Calu3 (cell line): ENCODE measurements at places on chromosomes 13 and 19.

GRCh38 chr19:56124578-56124977, 3.5 kb upstream of the ZNF787 start:
- no peak for DNase-seq

- no peak for DNase-seq
Observed at GRCh38 chr13:106887686-106888085, 319.7 kb upstream of the ARGLU1 start.

- DNase-seq: no peak
Observed at GRCh38 chr19:46921071-46921470, 60.3 kb downstream of the ARHGAP35 start.

- no peak for DNase-seq
Observed at GRCh38 chr19:32173836-32174235, 171.6 kb upstream of the ZNF507 start.

DNA sequence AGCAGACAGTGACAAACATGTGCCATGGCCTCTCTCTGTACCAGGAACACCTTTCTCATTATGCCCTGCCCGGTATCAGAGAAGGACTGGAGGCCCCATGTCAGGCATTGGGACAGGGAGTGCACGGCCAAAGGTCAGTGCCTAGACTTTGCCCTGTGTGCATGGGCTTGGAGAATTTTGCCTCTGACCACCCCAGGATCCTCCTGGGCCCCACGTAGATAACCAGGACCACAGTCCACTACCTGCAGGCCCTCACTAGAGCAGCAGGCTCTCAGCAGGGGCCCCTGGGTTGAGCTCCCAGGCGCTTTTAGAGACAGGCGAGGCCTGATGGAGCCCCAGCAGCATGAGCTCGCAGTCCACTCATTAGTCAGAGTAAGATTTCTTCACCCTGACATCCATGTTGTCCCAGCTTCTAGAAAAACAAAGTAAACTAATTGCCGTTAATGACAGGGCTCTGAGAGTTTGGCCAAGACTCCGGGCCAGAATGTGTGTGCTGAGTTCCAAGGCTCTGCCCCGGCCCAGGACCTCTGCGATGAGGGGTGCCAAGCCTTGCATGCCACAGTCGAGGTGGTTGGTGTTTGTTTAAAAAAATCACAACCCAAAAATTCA, 42.7 kb downstream of the CAPN12 start:
- DNase-seq: no peak

GRCh38 chr13:97015661-97016350, 21.5 kb upstream of the OXGR1 start:
- DNase-seq: no peak

GRCh38 chr19:43718627-43719377, 2.9 kb downstream of the IRGC start:
- DNase-seq: no peak

DNA sequence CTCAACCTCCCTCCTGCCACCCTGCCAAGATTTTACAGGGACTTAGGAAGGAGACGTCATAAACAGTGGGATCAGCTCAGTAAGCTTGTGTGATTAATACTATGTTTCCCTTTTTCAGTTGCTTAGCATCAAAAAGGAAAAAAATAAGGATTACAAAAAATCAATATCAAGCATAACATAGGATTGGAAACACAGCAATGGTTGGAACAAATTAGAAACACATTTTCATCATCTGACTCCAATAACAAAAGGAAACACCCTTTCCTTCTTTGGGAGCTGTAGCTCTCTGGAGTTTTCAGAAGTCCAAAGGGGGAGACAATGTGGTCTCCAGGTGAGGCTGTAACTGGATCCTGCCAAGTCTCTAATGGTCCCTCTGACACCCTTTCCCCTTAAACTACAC, 233.4 kb downstream of the B3GLCT start:
- no peak for DNase-seq

- DNase-seq: no peak
Observed at GRCh38 chr13:47934371-47934770, 66.7 kb downstream of the SUCLA2 start.

- no peak for DNase-seq
Observed at GRCh38 chr19:52961981-52962380, 700 bp downstream of the ZNF816 start.

DNA sequence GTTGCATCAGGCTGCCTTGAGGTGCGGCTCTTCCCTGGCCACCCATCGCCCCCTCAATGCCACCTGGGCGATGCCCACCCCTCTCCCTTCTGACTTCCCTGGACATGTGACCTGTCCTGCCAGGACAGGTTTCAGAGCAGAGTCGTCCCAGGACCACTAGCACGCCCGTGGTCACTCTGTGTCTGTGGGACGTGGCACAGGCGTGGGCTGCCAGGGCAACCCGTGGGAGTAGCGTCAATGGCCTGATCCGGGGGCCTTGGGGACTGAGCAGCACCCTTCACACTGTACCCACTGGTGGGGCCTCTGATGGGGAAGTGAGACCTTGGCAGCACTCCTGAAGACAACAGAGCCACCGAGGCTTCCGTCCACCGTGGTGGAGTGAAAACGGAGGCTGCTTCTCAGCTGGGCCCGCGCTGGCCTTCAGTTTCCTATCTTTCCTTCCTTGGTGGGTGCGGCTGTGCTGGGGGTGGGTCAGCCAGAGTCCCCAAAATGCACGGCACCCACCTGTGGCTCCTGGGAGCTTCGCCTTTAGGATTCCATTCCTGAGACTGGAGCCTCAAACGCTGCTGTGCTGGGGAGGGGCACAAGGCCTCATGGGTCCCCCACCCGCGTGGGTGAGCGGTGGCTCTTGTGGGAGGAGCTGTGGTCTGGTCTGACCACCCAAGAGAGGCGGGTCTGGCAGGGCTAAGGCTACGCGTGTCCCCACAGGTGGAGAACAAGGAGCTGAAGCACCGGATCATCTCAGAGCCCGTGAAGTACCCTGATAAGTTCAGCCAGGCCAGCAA, 26.7 kb upstream of the TMEM255B start:
- no peak for DNase-seq

- no peak for DNase-seq
Observed at GRCh38 chr13:30607908-30608307, 9.8 kb upstream of the USPL1 start.

DNA sequence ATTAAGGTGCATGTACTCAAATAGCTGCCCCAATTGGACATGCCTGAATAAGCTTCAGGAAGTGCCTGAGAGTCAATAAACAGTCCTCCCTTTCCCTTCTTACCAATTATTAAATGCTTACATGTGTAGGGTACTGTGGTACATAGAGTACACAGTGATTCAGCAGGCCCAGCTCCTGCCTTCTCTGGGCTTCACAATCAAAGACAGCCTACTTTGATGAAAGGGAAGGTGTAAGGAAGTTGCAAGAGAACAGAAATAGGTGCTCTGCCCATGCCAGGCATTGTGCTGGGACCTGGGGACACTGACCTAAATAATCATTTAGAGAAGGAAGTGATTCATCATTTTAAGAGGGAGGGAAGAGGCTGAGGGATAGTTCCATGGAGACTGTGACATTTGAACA, 17.2 kb downstream of the FRY start:
- DNase-seq: no peak

DNA sequence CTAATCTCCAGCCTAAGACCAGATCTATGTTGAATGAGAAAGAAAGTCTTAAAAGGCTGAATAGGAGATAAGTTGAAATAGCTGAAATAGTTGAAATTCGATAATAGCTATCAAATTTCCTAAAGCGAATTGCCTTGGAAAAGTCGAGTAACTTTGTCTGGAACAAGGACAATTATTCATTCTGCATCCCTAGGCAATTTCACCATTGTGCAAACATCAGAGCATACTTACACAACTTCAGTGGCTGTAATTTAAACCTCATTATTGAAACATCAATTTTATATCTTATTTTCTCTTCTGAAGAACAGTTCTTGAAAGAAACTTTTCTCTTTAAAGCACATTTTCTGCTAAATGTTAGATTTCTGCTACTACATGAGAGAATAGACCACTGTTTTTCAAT, 13.6 kb downstream of the TNFSF13B start:
- DNase-seq: no peak

DNA sequence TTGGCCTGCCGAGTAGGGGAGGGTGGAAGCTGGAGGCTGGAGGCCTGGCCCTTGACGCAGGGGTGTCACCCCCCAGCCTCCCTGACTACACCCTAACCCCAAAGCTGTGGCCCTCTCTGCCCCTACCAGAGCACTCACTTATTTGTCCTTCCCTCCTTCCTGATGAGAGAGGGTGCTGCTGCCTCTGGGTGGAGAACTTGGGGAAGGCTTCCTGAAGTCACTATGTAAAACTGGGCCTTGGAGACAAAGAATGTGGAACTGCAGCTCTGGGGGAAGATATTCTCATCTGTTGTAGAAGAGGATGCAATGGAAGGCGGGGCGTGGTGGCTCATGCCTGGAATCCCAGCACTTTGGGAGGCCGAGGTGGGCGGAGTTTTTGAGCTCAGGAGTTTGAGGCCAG, 485.2 kb downstream of the ZNF536 start:
- no peak for DNase-seq

GRCh38 chr19:9406798-9407352, 28.5 kb downstream of the ZNF266 start:
- DNase-seq: no peak

DNA sequence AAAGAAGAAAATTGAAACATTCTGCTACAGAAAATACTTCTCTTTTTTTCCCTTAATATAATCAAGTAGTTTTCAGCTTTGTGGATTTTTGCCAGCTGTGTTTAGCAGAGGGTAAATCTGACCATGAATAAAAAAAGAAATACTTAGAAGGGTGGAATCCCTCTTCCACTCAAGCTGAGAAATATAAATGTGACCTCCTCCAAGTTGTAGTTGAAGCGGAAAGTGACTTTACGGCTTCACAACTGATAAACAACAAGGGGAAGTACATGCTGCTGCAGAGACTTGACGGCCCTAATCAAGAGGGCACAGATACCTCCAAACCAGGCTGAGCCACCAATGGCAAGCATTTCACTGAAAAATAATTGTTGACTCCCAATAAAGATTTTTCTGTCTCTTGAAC, 785.0 kb downstream of the SLITRK5 start:
- DNase-seq: no peak

GRCh38 chr19:7883796-7884570, 4.3 kb upstream of the LRRC8E start:
- no peak for DNase-seq

GRCh38 chr19:45847663-45848062, 15.3 kb downstream of the SYMPK start:
- DNase-seq: no peak

DNA sequence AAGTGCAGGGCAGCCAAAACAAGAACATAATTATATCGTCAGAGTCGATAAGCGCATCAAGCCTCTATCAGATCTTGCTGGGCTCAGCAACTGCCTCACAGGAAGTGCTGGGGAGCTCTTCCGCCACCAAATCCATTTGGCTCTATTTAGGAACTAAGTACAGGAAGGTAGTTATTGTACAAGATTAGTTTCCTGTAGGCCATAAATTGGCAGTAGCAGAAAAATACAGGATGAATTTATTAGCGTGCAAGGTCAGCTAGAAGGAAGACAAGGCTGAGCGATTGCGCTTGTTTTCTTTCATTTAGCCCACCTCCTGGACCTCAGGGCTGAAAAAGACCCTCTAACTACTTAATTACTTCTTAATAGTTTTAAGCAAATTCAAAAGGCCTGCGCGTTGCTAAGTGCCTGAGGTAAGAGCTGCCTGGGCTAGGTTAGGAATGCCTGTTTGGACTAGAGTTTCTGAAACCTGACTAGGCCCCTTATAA, 118.5 kb downstream of the IRS2 start:
- DNase-seq: no peak

DNA sequence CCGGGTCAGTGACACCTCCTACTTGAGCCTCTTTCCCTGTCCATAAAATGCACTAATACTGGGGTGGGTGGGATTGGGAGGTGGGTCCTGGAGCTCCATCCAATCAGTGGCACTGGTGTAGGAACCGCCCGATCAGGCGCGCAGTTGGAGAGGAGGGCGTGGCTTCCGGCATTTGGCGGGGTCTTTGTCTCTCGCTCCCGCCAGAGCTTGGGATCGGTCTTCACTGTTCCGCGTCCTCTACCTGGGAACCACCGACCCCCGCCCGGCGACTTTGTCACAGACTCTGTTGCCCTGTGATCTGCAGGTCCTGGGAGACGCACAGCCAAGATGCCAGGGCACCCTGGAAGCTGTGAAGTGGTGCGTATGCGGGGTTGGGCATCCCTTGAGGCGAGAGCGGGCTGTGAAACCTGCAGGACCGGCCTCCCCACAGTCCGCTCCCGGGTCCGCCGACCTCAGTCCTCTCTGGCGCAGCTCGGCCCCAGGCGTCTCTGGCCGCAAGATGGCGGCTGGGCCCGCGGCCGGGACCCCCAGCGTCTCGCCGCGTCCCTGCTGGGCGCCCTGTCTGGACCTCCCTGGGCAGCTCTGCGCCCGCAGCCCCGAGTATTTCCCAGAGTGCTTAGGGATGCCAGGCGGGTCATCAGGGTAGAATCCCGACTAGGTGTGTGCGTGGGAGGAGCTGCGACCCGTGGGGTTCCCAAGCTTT, 41.6 kb upstream of the ZNF730 start:
- no peak for DNase-seq

DNA sequence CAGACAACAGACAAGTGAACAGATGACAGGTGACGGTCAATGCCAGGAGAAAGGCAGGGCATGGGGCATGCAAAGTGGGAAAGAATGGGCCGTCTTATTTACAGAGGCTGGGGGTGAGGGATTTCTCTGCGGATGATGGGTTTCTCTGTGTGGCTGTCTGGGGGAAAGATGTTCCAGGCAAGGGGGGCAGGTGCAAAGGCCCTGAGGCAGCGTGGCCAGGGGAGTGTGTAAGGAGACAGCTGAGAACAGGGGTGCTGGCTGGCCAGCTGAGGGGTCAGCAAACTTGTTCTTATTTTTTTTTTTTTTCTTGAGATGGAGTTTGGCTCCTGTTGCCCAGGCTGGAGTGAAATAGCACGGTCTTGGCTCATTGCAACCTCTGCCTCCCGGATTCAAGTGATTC, 21.8 kb upstream of the RANBP3 start:
- no peak for DNase-seq

DNA sequence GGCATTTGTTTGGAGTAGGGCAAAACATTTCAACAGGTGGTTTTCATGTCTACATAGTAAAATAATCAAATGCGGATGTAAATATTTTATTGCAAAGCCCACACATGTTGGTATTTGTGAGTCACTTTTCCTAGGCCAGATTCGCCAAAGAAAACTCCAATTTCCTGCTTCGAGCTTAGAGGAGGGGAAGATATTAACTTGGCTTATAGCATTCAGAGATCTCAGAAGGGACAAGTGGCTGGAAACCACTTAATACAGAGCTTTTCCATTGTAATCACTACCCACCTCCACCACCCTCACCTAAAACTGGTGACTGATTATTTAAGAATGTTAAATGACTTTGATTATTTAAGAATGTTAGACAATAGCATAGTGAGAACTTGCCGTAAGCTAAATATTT, 530.6 kb upstream of the SPRY2 start:
- no peak for DNase-seq
